ENCODE measurements at places on chromosomes 5 and 9. TPM values are rescaled to one million over a fixed set of nuclear protein-coding genes. Genes with fewer than 3 reads are reported as not detected.

ZNF462 gene
- 21.7 TPM for total RNA-seq

DNA sequence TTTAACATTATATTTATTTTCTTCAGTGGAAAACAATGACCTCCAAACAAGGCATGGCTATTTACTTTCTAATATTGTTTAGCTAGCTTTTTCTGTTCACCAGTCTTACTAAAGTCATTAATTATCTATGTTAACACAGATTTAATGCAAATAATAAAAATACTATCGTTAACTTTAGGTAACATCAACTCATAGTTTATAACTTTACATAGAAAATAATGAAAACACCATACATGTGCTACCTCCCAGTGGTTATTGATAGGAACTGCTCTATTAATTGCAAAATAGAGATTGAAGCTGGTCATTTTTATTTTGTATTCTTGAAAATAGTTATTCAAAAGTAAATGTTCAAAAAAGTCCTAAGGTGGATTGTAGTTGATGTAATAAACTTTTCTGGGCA is 78.3 kb upstream of the HCN1 start:
- DNase-seq = no peak

DNM1 gene
- 7.7 TPM for total RNA-seq

PCDHGA12 gene
- 5.4 TPM for total RNA-seq

TAF11L6 gene
- not detected for total RNA-seq

- no peak for DNase-seq
Measured at GRCh38 chr9:11577522-11577921, 964.7 kb upstream of the PTPRD start.

SLC34A1 gene
- not detected for total RNA-seq

DNA sequence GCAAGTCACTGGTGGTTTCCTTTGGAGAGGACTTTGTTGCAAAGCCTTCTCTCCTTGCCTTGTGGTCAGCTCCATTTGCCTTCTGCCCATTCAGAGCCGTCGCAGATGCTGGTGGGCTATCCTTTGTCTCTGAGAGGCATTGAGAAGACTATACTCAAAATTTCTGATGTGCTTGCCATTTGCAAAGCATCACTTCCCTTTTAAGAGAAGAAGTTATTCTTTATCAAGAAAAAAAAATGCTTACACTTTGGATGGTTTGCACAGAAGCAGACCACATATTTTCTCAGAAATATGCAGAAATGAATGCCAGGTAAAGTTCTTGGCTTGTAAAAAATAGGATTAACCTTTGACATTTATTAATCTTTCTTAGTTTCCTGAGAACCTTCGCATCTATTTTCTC is 195.8 kb upstream of the KLF4 start:
- no peak for DNase-seq

GRCh38 chr5:41797662-41798061 is 72.6 kb downstream of the OXCT1 start:
- DNase-seq = no peak

DNA sequence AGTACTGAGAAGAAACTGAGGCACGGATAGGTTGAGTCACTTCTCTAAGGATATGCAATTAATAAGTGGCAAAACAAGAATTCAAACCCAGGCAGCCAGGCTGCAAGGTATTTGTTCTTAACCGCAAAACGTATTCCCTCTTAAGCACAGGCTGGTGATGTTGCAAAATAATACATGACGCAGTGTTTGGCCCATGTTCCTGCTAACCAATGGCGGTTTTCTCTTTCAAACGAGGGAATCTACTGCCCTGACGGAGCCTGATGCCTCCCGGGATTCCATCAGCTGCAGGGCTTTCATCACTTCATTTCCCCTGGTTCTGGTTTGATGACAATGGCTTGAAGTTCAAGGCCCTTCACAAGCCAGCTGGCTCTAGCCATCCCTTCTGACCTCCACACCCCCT is 154.8 kb downstream of the SLIT3 start:
- no peak for DNase-seq

- no peak for DNase-seq
Measured at GRCh38 chr5:158843305-158843704, 256.4 kb downstream of the EBF1 start.

DNA sequence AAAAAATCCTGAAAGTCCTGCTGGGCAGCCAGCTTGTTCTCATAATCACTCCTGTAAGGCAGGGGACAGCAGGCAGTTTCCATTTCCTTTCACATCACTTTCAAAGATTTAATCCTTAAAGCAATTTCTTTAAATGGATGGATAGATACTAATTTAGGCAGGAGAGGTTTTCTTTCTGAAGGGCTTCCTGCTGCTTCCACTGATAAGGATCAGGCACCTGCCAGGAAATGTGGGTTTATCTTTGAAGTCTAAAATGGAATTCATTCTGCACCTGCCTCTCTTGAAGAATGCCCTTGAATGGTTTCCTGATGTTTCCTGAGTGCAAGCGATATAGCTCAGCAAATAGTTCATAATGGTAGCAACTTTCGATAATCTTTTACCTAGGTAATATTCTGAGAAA is 64.5 kb downstream of the STARD4 start:
- DNase-seq = no peak

- DNase-seq = no peak
Measured at GRCh38 chr9:81174023-81174422, 515.3 kb downstream of the TLE1 start.

- DNase-seq = no peak
Measured at GRCh38 chr9:120983259-120983837, 56.8 kb upstream of the TRAF1 start.

All from sigmoid colon (tissue), 7 donors.